ENCODE measurements at places on chromosomes 1 and 21.

DNA sequence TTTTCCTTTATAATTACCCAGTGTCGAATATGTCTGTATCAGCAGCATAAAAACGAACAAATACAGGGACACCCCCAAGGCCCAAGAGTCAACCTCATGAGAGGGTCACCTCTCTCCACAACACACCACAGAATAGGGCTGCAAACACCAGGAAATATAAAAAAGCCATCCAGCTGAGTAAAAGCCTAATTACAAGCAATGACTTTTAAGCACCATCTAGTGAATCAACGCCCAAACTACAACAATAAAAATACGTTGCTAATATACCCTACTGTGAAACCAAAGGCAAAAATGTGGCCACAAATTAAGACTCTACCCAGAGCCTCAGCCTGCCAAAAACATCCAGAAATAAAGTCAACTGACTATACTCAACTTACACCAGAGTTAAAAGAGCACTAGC, 817.9 kb upstream of the NEGR1 start:
- no peak for DNase-seq

DNA sequence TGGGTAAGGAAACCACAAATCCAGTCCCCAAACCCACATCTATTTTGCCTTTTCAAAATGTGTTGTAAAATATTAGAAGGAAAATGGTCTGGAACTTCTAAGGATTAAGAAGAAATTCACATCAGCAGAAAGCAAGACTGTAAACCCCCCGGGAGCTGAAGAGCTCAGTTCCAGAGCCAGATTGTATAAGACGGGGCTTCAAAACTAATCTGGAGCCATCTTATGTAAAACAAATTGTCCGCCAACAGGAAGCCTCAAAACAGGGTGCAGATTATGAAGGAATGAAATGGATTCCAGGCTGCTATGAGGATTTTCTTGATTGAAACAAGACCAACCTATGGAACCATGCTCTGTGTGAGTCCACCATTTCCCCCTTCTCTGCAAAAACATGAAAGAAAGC, 25.1 kb upstream of the HUNK start:
- no peak for DNase-seq

DNA sequence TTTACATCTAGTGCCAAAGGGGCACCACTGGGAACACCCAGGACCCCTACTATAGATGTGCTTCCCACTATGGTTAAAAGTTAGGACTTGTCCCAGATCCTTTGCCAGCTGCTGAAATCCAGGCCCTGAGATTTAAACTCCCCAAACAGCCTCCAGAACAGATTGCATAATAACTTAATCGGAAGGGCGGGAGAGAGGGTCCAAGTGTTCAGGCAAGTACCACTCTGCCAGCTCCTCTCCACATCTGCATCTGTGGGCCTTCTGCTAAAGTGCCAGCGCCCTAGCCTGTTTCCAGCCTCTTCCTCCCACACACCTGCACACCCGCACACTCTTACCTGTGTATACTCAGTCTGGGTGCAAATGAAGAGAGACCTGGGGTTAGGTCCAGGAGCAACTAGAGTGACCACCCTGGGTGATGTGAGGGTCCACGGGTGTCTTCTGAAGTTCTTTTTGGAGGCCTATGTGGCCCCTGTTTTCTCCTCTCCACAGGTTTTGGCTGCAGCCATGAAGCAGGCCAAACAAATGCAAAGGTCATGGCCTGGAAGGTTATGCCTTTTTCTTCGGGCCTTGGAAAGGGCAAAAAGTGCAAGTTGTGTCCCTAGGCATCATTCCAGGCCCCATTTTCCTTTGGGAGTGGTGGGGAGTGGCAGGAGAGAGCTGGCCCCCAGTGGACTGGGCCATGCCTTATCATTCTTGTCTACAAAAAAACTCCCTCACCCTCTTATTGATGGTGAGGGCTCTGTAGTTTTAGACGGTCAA, 29.3 kb downstream of the KIRREL1 start:
- no peak for DNase-seq

DNA sequence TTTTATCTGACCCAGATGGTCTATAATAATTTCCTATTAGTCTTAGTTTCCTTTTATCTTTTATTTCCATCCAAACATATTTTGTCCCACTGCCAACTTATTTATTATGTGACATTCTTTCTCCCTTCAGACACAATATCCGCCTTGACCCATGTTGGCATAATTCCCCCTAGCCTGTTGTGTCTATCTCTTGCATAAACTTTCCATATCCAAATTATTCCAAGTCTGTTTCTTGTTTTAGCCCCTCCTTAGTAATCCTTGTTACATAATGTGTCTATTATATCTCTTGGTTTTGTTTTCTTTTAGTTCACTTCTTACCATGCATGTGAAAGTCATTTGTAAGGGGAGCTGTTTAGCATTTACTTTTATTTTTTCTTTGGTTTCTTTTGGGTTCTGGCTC, 81.6 kb upstream of the CACHD1 start:
- no peak for DNase-seq

Measured in central memory CD4-positive, alpha-beta T cell (primary cell).